ENCODE measurements at places on chromosomes 11 and 22.

DNA sequence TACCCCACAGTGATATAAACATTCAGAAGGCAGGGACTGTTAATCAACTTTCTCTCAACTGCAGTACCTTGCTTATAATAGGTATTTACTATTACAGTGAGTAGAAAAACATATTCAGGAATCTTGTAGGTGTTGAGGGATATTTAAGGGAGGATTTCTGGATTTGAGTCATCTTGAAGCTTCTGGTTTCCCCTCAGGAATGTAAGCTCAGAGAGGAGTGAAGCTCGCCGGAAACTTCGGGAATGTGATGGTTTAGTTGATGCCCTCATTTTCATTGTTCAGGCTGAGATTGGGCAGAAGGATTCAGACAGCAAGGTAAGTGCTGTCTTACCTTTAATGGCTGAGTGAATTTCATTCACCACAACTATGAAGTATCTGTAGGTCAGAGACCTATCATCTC is 42.9 kb downstream of the CTNND1 start:
- no peak for DNase-seq

GRCh38 chr11:37721485-37721884 is 1123.4 kb upstream of the RAG2 start:
- no peak for DNase-seq

GRCh38 chr11:68327586-68328370 is 15.4 kb downstream of the LRP5 start:
- DNase-seq = no peak

DNA sequence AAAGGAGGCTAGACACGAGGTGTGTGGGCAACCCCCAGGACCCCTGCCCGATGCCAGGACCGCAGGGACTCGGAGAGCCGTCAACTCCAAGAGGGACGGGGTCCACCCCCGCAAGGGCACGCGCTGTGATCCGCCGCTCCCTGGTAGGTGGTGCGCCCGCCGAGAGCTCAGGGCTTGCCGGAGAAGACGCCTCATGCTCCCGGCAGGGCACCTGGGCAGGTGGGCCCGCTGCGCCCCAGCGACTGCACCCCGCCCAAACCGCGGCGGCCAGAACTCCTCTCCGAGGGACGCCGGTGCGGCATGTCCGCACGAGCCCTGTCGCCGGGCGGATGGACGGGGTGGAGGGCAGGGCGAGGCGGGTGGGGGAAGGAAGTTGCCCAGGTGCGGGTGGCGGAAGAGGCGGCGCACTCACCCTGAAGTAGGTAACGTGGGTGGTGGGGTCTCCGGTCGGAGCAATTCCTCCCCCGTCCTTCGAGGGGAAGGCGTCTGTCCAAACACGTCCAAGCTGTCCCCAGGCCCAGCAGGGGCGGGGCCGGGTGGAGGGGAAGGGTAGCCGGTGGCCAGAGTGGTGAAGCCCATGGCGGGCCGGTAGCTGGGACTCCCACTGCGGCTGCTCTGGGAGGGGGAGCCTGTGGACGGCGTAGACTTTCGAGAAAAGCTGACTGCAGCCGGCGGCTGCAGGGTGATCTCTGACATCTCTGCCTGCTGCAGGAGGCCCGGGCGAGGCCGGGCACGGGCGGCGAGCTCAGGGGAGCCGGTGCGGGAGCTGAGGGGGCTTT is 37.2 kb downstream of the IGSF9B start:
- DNase-seq = no peak

GRCh38 chr11:117412176-117412575 is 84.5 kb downstream of the CEP164 start:
- DNase-seq = no peak

GRCh38 chr11:128956401-128957201 is 13.9 kb upstream of the TP53AIP1 start:
- peak; percentile 85 for DNase-seq

DNA sequence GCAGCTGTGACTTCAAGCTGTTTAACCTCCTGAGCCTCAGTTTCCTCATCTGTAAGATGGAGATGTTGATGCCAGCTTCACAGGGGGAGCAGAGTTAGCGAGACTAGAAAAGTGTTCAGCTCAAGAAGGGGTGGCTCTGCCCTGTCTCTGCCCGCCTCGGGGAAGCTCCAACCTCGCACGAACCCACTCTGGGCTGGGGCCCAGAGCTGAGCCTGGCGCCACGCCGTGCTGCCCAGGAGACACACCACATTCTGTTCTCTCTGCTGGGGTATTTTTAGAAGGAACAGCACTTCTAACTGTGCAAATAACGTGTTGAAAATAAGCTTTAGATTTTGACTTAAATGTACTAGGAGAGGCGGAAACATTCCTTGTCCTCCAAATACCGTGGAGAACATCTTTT is 74.1 kb downstream of the PHF21B start:
- no peak for DNase-seq

DNA sequence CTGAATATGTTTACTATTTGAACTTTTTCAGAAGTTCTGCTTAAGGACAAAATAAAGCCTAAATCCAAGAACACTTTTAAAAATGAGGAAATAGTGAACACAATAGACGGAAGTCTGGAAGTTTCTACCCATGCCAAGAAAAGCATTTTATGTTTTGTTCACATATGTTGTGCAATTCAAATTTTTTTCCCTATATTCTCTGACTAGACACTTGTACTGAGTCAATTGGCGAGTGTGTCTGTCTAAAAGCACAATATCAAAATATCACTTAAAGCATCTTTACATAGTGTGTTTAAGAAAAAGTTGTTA is 29.2 kb downstream of the INCENP start:
- DNase-seq = no peak

DNA sequence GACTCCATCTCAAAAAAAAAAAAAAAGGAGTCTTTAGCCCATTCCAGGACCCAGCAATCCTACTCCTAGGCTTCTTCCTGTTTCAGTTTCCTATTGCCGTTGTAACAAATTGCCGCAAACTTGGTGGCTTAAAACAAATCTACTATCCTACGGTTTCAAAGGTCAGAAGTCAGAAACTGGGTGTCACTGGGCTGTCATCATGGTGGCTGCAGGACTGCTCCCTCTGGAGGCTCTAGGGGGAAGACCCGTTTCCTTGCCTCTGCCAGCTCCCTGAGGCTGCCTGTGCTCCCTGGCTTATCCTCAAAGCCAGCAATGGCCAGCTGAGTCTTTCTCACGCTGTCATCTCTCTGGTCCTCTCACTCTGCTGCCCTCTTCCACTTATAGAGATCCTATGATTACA is 8.7 kb upstream of the DAGLA start:
- no peak for DNase-seq

GRCh38 chr11:34773211-34773610 is 143.0 kb downstream of the APIP start:
- DNase-seq = no peak

DNA sequence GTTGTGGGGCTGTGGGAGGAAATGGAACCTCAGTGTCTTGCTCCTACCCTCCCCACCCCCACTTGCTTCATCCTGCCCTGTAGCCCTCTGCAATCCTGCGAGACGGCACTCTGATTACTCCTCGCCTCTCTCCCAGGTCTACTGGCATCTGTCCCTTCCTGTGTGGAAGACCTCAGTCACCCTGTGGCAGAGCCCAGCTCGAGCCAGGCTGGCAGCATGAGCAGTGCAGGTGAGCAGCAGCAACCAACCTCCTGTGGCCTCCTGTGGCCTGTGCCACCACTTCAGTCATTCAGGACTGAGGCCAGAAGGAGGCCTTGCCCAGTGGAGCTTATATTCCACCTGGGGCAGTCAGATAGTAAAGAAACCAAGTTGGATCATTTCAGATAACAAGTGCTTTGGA is 14.7 kb upstream of the MAPK8IP1 start:
- DNase-seq = no peak

DNA sequence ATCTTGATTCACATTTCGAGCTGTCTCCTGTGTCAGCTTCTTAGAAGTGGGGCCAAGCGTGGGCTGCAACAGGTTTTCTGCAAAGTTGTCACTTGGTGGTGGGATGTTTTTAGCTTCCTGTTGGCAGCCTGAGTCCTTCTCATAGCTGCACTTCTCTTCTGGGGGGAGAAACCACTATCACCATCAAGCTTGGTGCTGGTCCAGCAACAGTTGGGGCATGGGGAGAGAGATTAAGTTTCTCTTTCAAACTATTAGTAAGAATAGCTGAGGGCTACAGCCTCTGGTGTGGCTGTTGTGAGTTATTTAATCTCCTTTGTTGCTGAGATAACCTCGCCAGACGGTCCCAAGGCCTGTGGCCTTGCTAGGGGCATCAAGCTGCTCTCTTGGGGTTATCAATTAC is 123.3 kb upstream of the CRYBB3 start:
- no peak for DNase-seq

GRCh38 chr11:36037031-36037430 is 93.2 kb downstream of the LDLRAD3 start:
- no peak for DNase-seq

GRCh38 chr11:75315439-75315805 is 36.0 kb downstream of the ARRB1 start:
- no peak for DNase-seq

- DNase-seq = no peak
Observed at GRCh38 chr11:20536784-20537183, 62.6 kb upstream of the SLC6A5 start.

DNA sequence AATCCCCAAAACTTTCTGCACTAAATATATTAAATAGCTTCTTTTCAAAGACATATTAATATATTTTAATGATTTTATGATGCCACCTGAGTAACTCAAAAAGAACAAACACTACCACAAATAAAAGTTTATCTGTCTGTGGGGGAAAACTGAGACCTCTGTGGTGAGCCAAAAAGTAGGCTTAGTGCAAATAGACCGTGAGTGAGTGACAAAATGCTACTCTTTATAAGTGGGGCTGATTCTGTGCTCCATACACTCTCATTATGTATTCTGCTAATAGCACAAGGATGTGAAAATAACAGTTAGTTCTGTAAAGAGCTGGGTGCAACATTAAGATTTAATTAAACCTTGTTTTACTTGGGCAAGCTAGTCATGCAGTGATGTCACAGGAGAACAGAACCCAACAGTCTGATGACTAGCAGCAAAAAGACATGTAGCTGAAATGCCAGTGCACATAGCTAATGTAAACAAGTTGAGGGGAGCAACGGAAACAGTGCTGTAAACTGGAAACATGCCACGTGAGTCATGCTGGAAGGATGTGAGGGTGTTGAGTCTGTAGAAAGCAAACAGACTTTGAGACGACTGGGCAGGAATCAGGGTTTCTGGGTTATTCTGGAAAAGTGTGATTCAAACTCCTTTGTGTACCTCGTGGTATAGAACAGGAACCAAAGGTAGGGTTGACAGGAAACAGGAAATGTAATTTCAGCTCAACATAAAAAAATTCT is 1130.4 kb downstream of the LRRC4C start:
- peak; percentile 29 for DNase-seq

Data from NCI-H1105 (cell line).